Right cardiac atrium (tissue), 5 donors: ENCODE measurements at places on chromosomes 12 and 14.

DNA sequence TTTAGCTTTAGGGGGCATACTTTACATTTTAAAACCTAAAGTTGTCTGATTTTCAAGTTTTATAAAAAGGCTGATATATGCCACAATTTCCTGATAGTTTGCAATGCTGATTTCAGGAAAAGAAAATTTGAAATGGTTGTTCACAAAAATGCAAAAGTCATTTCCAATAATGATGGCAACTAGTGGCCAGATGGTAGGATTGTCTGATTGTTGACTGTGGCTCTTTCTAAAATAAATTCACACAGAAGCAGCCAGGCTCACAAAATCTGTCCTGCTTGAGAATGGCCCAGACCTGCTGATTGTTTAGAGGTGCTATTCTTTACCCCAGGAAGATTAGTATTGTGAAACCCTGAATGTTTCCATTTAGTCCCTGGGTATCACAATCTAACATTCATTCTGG is 220.3 kb downstream of the NELL2 start:
- no peak for DNase-seq

DNA sequence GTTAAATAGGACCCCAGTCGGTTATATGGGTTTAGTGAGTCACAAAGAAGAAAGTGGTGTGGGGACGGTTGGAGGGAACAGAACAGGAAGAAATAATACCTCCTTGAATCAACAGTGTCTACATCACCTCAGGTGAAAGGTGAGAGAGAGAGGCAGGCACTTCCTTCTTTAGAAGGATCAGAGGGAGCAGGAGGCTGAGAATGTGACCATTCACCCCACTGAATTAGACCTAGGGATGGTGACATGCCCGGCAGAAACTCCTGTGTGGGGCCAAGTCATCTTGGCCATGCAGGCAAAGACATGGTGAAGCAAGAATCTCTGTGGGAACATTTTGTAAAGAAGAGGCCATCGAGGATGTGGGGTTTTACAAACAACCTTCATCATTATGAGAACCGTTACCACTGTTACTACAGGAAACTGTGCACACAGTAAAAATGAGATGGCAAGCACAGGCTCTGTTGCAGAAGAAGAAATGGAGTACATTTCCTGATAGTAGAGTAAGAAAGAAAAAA is 1196.9 kb downstream of the VRK1 start:
- no peak for DNase-seq

- no peak for DNase-seq
Measured at GRCh38 chr12:26471560-26471959, 276.2 kb downstream of the SSPN start.

GRCh38 chr14:98966016-98966415 is 306.0 kb downstream of the BCL11B start:
- no peak for DNase-seq

- DNase-seq, result no peak
Measured at GRCh38 chr14:90451961-90452360, 55.1 kb downstream of the CALM1 start.

- no peak for DNase-seq
Measured at GRCh38 chr14:93511001-93511400, 80.3 kb downstream of the UNC79 start.

GRCh38 chr14:75249251-75249957 is 29.2 kb upstream of the FOS start:
- DNase-seq, result no peak

- no peak for DNase-seq
Measured at GRCh38 chr14:23147676-23148075, 28.6 kb upstream of the CEBPE start.
